ENCODE measurements at places on chromosomes 16 and 17.

- no peak for DNase-seq
Measured at GRCh38 chr17:44309472-44309871, 1.1 kb downstream of the RUNDC3A start.

DNA sequence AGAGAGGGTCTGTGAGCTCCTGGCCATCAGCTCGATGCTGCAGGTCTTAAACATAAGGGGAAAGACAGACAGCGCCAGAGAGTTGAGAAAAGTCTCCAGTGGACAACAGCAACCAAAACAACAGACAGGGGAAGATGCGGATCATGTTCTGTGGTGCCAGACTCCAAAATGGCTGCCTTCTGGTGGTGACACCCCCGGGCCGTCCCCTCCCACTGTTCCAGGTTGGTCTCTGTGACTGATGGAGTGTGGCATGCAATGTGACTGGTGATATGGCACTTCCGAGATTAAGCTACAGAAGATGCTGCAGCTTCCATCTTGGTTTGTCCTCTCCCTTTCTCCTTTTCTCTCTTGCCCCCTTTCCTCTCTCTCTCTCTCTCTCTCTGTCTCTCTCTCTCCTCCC is 40.4 kb upstream of the RBFOX3 start:
- DNase-seq: no peak

DNA sequence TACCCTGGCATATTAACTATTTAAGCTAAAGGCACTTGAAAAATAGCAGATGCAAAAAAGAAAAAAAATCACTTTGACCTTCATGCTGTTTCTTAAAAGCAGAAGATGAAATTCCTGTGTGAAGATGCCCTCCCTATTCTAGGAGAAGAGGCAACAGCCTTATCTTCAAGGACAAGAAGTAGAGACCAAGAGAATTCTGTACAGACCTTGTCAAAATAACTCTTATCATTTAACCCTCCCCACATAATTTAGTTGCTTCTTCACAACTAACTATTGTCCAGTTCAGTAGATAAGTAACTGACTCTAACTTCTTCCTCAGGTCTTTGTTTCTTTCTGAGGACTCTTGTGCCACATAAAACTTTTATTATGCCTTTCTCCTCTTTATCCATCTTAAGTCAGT is 72.0 kb upstream of the MARCHF10 start:
- DNase-seq: no peak

GRCh38 chr16:69311533-69312387 is 610 bp downstream of the VPS4A start:
- DNase-seq: no peak

DNA sequence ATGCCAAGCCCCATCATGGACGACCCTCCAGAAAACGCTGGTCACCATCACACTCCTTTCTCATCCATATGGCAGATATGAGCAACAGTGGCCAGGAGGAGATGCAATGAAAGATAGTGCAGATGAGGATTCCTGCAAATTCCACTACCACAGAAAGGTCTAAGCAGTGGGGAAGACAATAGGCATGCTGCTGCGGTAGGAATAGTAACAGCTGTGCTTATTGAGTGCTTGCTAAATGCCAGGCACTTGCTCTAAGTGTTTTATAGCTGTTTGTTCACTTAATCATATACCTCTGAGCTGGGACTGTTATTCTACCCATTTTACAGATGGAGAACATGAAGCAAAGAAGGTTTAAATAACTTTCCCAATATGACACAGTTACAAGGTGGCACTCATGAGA is 46.6 kb upstream of the AKAP1 start:
- no peak for DNase-seq

- DNase-seq: no peak
Measured at GRCh38 chr16:78962457-78962929, 638.0 kb downstream of the MAF start.

Measured in CD8-positive, alpha-beta memory T cell (primary cell).